ENCODE measurements at places on chromosomes 3 and 15.

- DNase-seq, result no peak
These were observed 37.7 kb downstream of the ABHD17C start for GRCh38 chr15:80732818-80733217.

DNA sequence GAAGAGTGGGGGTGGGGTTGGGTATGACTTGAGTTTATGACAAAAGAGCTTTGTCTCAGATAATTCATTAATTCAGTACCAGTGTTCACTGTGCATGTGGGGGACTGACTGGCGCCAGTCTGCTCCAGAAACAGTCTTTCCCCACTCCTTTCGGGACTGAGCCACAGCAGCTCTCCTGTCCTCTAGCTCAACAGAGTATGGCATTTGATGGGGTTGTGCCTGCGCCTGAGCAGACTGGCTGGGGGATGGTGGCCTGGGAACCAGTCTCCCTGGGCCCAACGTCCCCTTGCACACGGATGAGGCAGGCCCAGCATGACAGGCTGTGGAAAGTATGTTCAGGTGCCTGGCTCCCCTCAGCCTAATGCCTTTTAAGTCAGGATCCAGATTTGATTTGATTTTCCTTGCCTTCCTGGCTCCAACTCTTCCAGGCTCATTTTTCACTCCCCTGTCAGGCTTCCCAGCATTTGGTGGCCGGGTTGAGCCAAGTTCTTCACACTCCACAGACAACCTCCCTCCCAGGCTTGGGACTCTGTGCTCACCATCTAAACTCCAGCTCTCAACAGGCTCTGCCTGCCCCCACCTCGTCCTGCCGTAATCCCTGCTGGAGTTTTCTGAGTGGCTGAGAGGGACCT, 105.0 kb downstream of the MYLK start:
- no peak for DNase-seq

- no peak for DNase-seq
These were observed 24.0 kb downstream of the PLXNA1 start for GRCh38 chr3:127006781-127007436.

DNA sequence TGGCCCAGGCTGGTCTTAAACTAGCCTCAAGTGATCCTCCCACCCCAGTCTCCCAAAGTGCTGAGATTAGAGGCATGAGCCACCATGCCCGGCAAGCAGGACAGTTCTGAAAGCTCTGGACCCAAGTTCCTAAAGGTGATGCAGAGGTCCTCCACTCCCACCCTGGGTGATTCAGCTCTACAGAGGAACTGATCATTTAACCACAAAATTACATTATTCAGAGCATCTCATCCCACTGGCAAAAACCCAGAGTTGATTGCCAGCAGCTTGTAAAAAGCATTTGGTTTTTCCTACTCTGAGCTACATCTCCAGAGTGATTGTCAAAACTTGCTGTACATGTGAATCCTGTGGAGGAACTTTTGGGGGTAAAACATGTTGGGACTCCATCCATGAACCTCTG, 60.2 kb downstream of the SLTM start:
- DNase-seq, result no peak

- no peak for DNase-seq
These were observed 9.9 kb downstream of the THAP10 start for GRCh38 chr15:70882361-70882760.

- no peak for DNase-seq
These were observed 8.2 kb downstream of the ZIC4 start for GRCh38 chr3:147397875-147398812.

- DNase-seq, result no peak
These were observed 2.9 kb downstream of the GHRL start for GRCh38 chr3:10289787-10290355.

- no peak for DNase-seq
These were observed 222.7 kb downstream of the EFHB start for GRCh38 chr3:19711160-19711782.

GRCh38 chr15:68433551-68433950, 1.6 kb upstream of the ITGA11 start:
- no peak for DNase-seq

- DNase-seq, result no peak
These were observed 34.8 kb upstream of the RASA2 start for GRCh38 chr3:141452045-141452444.

GRCh38 chr3:16692486-16693344, 87.5 kb upstream of the DAZL start:
- no peak for DNase-seq

DNA sequence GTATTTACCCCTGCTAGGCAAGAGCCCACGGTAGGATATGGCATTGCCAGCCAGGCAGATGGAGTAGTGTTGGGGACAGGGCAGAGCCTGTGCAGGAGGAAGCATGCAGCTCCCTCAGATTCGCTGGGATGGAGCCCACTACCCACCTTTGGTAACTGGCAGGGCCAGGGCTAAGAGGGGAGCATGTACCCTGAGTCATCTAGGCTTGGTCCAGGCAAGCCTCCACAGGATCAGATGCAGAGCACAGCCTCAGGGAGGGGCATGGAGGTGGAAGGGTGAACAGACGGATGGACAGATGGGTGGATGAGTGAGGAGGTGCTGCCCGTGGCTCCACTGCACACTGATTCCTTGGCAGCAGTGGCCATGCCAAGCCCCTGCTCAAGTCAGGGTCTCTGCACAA, 33.0 kb downstream of the IL20RB start:
- DNase-seq, result no peak

GRCh38 chr15:61517776-61518175, 288.7 kb upstream of the RORA start:
- no peak for DNase-seq

DNA sequence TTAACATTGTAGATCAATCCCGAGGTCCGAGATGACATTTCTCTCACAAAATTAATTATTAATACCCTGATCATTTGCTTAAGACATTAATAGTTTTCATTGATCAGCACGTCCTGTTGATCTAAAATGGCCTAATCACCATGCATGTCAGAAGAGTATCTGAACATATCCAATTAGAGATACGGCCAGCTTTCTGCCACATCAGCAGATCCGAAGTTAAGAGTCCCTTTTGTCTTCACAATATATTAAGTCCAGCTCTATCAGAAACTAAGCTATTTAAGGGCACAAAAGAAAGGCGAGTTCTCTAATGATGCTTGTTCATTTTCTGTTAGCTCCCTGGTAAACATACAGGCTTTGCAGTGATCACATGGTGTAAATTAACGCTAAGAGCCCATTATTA, 470.3 kb downstream of the CNTN4 start:
- no peak for DNase-seq

DNA sequence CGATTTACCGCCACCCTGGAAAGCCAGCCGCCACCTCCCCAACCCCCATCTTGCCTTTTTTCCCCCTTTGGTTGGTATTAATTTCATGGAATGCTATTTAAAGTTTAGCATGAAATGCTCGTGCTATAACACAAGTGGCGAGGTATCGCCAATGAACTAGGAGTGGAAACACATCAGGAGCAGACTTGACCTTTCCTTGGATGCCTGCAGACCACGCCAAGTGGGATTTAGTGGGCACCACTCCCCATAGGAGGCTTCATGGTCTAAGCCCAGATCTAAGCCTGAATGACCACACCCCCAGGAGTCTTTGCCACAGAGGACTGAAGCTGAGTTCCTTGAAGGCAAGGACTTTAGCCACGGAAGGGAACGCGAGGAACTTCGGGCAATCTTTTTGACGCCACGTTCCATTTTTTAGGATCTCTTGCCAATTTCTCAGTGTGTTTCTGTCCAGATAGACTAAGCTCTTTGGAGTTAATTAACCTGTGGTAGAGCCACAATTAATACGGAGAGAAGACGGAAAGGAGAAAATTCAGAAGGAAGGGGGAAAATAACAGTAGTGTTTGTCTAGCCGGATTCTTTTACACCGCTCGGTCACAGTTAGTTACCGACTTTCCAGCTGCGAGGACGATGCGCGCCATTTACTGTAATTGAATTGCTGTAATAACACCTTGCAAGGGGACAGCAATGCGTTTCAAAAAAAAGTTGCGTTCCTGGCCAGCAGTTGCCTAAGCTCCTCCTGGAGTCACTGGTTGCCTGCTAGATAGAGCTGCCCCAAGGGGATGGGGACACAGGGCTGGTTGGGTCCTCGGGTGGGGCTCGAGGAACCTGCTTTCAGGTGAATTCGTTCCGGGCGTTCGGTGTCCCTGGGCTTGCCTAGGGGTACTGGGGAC, 37.1 kb downstream of the NR2F2 start:
- DNase-seq, result no peak

- no peak for DNase-seq
These were observed 17.6 kb upstream of the COLQ start for GRCh38 chr3:15539066-15539465.

GRCh38 chr3:143226678-143227291, 107.2 kb downstream of the CHST2 start:
- DNase-seq, result peak; percentile 13

DNA sequence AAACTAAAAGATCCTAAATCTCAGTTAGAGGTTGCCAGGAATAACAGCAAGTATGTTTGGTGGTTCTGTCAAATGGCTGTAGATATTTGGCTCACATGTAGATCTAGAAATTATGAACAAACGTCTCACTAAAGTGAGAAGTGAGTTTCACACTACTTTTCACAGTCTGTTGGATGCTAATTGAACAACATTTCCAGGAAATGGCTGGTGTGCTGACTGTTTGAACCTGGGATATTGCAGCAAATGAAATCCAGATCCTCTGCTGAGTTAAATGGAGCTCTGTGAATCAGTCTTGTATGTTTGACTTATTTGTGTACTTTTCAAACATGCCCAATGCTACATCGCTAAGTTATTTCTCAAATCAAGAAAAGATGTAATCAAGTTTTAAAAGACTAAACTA, 21.3 kb upstream of the RSL24D1 start:
- no peak for DNase-seq

DNA sequence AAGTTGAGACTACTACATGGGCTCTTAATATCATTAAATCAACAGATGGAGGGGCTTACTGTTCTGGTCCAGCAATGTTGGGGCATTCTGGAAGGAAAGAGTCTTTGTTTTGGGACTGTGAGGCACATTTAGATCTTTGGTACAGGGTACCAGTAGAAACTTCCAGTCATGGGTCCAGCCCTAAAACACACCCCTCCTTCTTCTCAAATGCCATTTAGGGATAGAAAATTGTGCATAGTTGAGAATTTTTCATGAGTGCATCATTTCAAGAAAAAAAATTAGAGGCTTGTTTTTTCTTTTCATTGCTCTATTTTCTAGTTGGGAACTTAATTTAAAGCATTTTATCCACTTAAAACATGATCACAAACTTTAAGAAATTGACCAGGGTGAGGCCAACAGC, 4.1 kb upstream of the RTP1 start:
- no peak for DNase-seq

DNA sequence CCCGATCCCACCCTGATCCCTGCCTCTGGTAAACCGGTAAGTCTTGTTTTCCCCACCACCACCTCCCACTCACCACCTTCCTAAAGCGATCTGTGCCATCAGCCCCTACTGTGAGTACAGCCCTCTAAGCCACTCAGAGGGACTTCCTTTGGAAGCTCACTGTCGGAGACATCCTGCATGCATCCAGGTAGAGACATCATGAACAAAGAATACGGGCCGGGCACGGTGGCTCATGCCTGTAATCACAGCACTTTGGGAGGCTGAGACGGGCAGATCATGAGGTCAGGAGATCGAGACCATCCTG, 13.7 kb upstream of the PCSK6 start:
- DNase-seq, result no peak

- DNase-seq, result no peak
These were observed 120.6 kb downstream of the CPNE4 start for GRCh38 chr3:131914090-131914691.

GRCh38 chr3:88534534-88534933, 384.8 kb downstream of the C3orf38 start:
- DNase-seq, result no peak

- no peak for DNase-seq
These were observed 8.8 kb upstream of the CYP11A1 start for GRCh38 chr15:74376226-74376625.

- no peak for DNase-seq
These were observed 41.4 kb upstream of the VEPH1 start for GRCh38 chr3:157544501-157545130.

DNA sequence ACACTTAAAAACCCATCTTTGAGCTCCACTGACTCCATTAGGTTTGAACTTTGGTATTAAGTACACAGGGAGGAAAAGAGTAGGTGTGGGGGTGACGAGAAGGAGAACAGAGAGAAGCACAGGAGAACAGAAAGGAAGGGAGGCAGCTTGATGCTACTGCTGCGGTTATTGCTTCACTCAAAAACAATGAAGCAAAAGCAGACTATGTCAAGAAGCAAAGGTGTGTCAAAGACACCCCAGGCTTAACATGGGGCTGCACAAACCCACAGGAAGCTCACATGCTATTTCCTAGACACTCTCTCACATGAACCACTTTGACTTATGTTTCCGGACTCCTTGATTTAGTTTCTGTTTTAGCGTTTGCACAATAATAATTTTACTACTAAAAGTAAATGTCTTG, 961.0 kb upstream of the CFAP20DC start:
- DNase-seq, result no peak

DNA sequence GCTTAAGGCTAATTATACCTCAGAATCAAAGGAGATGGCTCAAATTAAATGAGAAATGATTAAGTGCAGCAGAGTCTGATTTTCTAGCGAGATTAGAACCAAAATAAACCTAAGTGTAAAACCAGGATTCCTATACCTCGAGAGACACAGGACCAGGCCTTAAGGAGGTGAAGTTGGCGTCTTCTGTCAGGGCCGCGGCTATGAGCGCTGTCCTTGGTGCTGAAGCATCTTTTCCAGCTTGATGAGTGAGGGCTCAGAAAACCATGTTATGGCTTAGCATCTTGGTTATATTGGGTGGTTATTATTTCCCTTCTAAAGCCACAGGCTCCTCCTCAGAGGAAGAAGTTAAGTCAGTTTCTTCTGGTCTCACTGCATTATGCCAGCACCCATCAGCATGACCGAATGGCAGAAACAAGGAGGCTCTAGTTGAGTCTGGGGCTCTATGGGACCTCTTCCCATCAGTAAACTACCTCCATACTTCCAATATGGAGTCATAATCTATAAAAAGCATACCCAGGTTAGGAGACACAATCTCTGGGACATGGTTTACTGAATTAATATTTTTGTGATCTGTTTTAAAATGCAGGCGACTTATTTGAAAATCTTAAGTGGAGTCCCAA, 120.1 kb upstream of the NMNAT3 start:
- no peak for DNase-seq

- no peak for DNase-seq
These were observed 69.8 kb downstream of the ISG20 start for GRCh38 chr15:88708655-88709054.

- no peak for DNase-seq
These were observed 225.0 kb downstream of the SOX2 start for GRCh38 chr3:181936774-181937173.

GRCh38 chr3:4313606-4314293, 10.6 kb downstream of the SETMAR start:
- DNase-seq, result no peak

DNA sequence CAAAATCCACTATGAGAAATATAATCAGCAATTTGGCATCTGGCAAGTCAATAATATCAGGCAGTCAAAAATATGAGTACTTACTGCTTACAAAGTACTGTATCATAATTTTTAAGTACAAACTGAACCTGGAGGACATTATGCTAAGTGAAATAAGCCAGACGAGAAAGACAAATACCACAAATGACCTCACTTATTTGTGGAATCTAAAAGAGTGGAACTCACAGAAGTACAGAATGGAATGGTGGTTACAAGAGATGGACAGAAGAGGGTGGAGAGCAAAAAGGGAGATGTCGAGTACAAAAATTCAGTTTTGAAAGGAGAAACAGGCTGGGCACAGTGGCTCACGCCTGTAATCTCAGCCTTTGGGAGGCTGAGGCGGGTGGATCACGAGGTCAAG, 12.4 kb downstream of the PCYT1A start:
- no peak for DNase-seq

All from NCI-H2081 treated with DMSO at 0.1 percent for 48 hours (cell line).